NCI-H526 treated with DMSO at 0.1 percent for 48 hours (cell line): ENCODE measurements at places on chromosomes 5 and 9.

GRCh38 chr5:74468421-74468820 lies 172.1 kb downstream of the ENC1 start:
- DNase-seq, result no peak

DNA sequence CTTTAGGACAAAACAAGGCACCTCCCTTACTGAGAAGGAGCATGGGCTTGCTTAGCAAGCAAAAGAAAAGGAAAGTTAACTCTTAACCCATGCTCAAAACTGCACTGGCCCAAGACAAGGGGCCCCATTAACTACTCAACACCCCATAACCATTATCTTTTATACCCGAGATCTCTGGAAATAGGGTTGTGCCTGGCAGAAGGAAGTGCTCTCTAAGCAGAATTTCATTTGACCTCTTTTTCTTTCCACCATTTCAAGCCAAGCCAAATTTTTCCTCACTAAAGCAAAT lies 167.2 kb downstream of the RASEF start:
- DNase-seq, result no peak

DNA sequence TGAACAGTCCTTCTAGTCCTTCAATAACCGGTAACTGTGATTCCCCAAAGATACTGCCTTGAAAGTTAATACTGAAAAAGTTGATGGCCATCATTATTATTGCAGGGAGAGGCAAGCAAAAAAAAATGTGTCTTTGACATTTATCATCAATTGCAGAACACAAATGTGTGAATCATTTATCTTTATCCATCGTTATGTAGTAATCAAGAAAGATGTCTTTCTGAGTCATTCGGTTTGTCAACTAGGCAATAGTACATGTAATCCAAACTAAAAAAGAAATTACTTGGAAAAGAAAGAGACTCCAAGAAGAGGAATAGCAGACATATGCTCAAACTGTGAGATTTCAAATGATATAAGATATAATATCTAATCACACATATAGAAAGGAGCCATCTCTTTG lies 473.0 kb downstream of the CETN3 start:
- DNase-seq, result no peak

DNA sequence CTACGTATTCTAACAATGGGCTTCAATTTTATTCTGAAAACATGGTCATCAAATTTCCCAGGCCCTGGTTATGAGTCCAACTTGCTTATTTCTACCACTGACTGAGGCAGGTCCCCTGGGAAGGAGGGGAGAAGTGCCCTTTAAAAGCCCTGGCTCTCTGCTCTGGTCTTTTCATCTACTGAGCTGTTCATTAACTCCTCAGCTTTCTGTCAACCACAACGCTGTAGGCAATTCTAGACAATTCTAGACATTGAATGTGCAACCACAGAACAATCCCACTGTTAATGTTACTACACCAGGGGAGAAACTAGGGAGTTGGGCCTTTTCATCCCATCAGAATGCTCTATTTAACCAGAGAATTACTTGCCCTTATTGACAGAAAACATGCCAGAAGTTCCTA lies 10.0 kb downstream of the MOCS2 start:
- no peak for DNase-seq

- no peak for DNase-seq
Observed at GRCh38 chr9:75239176-75239575, 150.9 kb downstream of the OSTF1 start.

DNA sequence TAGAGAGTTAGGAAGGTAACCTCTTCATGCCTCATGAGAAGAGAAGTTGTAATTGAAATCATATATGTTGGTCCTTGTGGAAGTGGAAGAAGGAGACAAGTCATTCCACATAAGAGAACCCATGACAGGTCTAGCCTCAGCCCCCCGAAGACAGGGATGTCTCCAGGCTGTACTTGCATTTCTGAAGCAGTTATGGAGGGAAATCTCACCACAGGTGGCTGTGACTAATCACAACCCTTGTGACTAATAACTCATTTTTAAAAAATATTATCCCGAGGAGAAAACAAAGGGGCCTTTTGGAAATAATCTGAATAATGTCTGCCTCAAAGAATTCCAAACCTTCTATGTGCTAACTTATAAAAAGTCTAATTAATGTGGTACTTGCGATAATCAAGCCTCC lies 262.1 kb upstream of the RPS23 start:
- no peak for DNase-seq

DNA sequence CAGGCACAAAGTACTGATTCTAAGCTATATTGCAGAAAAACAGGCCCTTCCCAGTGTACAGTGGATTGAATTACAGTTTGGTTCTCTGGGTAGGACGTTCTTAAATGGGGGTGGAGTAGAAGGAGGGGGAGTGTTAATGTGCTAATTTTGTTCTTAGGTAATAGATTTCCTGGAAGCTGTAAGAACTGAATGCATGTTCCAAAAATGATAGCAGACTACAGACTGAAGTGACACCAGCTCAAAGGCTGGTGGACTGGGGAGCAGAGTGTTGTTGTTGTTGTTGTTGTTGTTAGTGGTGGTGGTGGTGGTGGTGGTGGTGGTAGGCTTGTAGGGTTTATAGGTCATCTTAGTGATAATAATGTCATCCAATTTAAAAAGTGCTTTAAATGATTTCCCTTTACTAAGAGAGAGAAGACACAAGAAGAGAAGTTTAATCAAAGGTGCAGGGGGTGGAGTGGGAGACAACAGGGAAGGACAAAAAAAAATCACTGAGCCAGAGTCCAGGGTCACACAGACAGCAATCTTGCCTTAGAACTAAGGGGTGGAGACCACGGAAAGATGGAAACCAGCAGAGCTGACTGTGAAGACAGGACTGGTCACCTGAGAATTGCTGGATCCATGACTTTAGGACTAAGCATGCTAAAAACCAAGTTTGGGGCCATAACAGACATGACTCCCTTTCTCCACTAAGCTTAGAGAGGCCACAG lies 27.0 kb downstream of the TTLL11 start:
- no peak for DNase-seq

GRCh38 chr5:138668451-138669380 lies 84.5 kb upstream of the CTNNA1 start:
- no peak for DNase-seq

GRCh38 chr9:131273856-131274673 lies 2.2 kb downstream of the FAM78A start:
- DNase-seq, result no peak

DNA sequence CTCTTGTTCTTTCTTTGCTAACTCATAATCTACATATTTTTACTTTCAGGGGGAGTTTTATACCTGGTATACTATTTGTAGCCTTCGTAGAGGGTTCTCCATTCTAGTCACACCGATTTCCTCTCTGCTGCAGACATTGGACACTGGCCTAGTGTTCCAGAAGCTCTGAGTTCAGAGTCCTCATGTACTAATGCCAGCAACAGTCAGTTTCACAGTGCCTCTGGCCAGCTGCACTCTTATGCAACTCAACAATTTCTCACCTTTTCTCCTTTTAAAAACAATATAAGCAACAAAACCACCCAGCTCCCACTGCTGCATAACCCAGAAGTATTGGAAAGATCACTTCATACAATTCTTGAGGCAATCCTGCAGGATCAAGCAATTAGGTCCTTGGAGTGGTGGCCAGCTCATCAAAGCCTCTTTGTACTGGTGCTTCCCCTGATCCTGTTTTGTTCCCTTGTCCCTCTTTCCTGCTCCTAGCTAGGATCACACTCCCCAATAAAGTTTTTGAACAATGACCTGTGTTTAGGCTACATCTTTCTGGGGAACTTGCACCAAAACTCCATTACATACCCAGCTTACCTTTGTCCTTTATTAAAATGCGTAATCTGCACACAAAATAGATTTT lies 98.1 kb upstream of the TUT7 start:
- DNase-seq, result no peak

DNA sequence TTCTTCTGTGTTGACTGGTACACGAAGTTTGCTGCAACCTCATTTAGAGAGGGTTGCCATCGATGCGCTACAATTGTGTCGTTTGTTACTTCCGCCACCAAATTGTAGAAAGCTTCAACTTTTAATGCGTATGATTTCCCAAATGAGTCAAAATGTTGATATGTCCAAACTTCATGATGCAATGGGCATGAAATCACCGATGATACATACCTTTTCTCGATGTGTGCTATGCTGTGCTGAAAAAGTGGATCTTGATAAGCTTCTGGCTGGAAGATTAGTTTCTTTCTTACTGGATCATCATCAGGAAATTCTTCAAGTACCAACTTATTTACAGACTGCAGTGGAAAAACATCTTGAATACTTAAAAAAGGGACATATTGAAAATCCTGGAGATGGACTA lies 65.7 kb downstream of the TMEM38B start:
- no peak for DNase-seq

DNA sequence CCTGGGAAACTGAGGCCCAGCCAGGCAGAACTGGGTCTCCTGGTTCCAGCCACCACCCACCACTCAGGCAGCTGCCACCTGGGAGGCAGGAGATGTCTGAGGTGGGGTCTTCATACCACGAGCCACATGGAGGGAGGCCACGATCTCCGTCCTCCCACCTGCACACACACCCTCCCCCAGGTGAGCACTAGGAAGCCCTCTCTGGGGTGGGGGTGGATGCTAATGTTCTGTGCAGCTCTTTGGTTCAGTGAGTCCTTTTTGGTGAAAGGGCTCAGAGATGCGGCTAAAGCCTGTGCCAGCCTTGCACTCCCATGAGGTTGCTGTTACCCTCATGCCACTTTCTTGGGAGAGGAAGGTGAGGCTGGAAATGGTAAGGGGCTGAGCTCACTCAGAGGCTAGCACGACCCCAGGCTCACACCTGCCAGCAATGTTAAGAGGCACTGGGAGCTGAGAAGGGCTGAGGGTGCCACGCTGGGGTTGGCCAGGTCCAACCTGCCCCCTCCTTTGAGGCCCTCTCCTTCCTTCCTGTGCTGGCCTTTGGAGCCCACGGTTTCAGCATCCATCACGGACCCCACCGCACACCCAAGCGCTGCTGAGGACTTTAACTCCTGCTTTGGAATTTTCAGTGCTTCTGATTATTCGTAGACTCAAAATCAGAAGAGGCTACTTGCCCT lies 26.6 kb upstream of the OBP2B start:
- no peak for DNase-seq

- DNase-seq, result no peak
Observed at GRCh38 chr5:143147902-143148301, 255.6 kb downstream of the NR3C1 start.

DNA sequence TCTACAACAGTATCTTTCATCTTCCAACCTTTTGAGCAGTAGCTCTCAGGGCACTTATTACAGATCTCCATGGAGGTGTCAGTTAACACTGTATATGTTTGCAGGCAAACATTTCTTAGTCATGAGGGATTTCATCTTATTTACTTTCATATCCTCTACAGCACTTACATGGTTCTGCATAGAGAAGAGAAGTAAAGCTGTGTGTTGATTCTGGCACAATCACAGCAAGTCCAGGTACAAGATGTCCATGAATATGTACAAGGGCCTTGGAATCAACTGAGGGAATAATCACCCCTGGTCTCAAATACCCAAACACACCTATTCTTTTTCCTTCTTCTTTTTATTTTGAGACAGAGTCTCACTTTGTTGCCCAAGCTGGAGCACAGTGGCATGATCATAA lies 142.0 kb upstream of the TRPM3 start:
- no peak for DNase-seq

- DNase-seq, result no peak
Observed at GRCh38 chr9:33256236-33256635, 8.3 kb downstream of the BAG1 start.

GRCh38 chr5:137737349-137738131 lies 1.7 kb upstream of the KLHL3 start:
- no peak for DNase-seq

DNA sequence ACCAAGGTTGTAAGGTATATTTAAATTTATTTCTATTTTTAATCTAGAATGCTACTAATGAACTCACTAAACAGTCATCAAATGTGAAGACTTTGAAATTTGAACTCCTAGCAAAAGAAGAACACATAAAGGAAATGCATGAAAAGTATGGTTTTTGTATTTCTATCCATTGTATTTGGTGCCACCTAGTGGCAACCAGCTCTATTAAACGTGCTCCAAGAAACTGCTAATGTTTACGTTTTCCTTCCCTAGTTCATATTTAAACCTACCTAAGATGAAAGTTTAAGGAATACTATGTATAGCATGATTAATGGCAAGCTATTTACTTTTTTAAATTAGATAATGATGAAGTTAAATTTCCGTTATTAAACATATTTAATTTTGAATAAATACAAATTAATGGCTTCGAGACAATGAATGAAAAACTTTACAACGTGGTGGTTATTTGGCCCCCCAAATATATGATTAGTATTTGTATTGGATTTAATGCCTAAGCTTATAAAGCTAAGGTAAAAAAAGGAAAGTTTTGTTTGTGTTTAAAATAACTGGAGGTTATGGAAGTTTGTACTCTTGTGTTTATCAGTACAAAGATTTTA lies 115.9 kb upstream of the SH3GL2 start:
- peak; percentile 33 for DNase-seq

DNA sequence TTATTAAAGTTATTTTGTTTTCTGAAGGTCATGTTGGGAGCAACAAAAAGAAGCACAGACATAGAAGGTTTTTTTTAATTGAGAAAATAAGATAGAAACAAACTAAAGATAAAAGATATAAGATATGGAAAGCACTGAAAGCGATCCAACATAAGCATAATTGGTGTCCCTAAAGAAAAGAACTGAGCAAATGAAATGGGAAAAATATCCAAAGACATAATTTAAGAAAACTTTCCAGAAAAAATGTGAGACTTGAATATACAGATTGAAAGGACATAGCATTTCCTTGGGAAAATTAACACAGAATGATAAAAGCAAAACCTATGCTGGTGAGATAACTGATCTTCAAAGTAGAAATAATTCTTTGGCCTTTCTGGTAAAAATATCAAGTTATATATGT lies 289.3 kb downstream of the KIAA0825 start:
- no peak for DNase-seq

GRCh38 chr5:172106511-172107356 lies 81.3 kb downstream of the STK10 start:
- DNase-seq, result no peak

- no peak for DNase-seq
Observed at GRCh38 chr5:88679638-88680037, 203.3 kb downstream of the MEF2C start.

- DNase-seq, result no peak
Observed at GRCh38 chr5:142363619-142363963, 38.8 kb upstream of the SPRY4 start.

DNA sequence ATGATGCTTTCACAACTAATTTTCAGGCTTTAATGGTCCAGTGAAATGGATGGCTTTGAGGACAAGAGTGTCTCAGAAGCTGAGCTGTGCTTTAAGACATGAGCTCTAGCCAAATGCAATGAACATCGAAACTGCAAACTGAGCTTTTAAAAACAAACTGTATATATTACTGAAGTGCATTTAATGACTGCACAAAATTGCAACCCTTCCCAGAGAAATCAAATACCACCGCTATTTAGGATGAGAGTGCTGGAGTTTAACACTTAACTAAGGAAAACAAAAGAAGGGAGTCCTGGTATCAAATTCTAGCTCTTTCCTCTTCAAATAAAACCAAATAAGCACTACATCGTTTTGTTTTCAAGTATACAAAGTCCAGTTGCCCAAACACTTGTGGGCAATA lies 163.9 kb downstream of the SLF1 start:
- DNase-seq, result no peak
